ENCODE measurements at places on chromosomes 16 and 17. TPM values are rescaled to one million over a fixed set of nuclear protein-coding genes. Genes with fewer than 3 reads are reported as not detected.

DNA sequence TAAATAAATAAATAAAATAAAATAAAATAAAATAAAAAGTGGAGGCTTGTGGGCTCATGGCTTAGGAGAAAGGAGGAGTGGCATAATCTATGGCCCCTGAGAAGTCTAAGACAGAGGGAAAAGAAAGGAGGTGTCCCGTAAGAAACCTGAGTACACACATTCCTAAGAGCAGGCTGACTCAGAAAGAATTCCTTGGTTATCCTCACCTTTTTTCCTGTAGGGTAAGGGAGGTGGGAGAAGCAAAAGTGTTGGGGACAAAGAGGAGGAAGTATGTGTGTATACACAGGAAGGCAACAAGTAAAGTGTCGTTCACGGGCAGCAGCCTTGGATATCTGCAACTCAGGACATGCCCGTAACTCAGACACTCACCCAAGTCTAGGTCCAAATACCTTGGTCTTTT, 29.3 kb downstream of the MARF1 start:
- no peaks in the 10 kb centered on the region for H3K4me1 ChIP-seq
- no peak for DNase-seq
- H3K36me3 ChIP-seq: peaks cover 81% of the 10 kb centered on the region
- no peak overlapping the region for H3K4me3 ChIP-seq
- H3K27ac ChIP-seq: no peak overlapping the region

GRCh38 chr17:28173031-28173561, 130.6 kb downstream of the NLK start:
- peak overlapping the region; percentile 0 for H3K27ac ChIP-seq
- no peaks in the 10 kb centered on the region for H3K27me3 ChIP-seq
- DNase-seq: no peak
- no peak overlapping the region for H3K4me3 ChIP-seq
- H3K36me3 ChIP-seq: peaks cover 49% of the 10 kb centered on the region

GRCh38 chr16:62363501-62363900, 327.3 kb upstream of the CDH8 start:
- no peaks in the 10 kb centered on the region for H3K4me1 ChIP-seq
- H3K27ac ChIP-seq: no peak overlapping the region
- no peaks in the 10 kb centered on the region for H3K36me3 ChIP-seq
- peaks cover 15% of the 10 kb centered on the region for H3K27me3 ChIP-seq
- no peak overlapping the region for H3K4me3 ChIP-seq

DNA sequence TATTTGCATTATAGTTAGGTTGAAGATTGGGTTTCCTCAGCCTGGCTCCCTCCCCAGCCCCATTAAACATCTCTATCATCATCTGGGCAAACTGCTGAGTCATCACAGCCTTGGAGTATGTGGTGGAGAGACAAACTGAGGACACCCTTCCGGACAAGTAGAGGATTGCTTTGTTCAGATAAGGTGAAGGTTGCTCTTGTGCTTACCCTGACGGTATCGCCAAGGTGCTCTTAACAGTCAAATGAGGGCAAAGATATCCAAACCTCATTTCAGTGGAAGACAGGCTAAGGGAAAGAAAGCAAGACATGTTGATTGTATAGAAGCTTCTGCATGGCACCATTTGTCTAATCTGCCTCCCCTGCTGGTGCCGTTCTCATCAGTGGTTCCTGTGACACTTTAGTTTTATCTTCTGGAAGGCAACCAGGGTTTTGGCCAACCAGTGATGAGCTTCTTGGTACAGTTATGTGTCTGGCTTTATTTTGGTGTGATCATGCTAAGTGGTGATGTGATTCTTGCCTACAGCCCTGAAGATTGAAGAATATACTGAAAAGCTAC, 56.9 kb upstream of the LGALS9 start:
- H3K36me3 ChIP-seq: peaks cover under 1% of the 10 kb centered on the region
- peak; percentile 56 for DNase-seq
- peaks cover 37% of the 10 kb centered on the region for H3K4me1 ChIP-seq
- H3K4me3 ChIP-seq: no peak overlapping the region
- no peaks in the 10 kb centered on the region for H3K27me3 ChIP-seq
- H3K27ac ChIP-seq: no peak overlapping the region

Gene DNAH9
- total RNA-seq: 1.2 TPM
